ENCODE measurements at places on chromosomes 7 and 10. TPM values are rescaled to one million over a fixed set of nuclear protein-coding genes. Genes with fewer than 3 reads are reported as not detected.

DNA sequence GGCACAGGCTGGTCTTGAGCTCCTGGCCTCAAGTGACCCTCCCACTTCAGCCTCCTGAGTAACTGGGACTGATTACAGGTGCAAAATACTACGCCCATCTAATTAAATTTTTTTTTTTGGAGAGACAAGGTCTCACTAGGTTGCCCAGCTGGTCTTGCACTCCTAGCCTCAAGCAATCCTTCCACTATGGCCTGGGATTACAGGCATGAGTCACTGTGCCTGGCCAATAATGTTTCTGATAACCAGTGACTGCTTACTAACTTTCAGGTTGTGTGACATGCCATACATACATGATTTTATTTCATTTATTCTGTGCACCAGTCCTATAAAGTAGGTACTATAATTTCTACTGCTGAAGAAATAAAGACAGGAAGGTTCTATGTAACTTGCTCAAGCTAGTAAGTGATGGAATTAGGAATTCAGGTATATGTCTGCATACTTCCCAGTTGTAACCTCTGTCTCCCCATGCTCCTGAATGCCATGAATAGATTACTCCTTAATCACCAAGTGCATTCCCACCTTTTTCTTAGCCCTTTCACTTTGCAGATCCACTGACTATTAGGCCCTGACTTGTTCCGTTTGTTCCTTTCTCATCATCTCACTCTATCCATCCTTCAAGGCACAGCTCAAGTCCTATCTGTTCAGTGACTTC, 28.1 kb downstream of the MCU start:
- peaks cover 21% of the 10 kb centered on the region for H3K36me3 ChIP-seq
- H3K27me3 ChIP-seq, result no peaks in the 10 kb centered on the region
- DNase-seq, result no peak
- peaks cover 13% of the 10 kb centered on the region for H3K4me1 ChIP-seq

Gene GOLGA7B
- total RNA-seq, result 1.1 TPM

Gene FFAR4
- 0.13 TPM for total RNA-seq

Gene CYP2W1
- total RNA-seq, result 1.2 TPM

Gene SEMA3C
- total RNA-seq, result 136 TPM

Gene SPRN
- total RNA-seq, result 0.12 TPM

Gene HTR5A
- not detected for total RNA-seq

Gene ADRB1
- total RNA-seq, result not detected
